IMR-90 (cell line): ENCODE measurements at places on chromosomes 3 and 15.

DNA sequence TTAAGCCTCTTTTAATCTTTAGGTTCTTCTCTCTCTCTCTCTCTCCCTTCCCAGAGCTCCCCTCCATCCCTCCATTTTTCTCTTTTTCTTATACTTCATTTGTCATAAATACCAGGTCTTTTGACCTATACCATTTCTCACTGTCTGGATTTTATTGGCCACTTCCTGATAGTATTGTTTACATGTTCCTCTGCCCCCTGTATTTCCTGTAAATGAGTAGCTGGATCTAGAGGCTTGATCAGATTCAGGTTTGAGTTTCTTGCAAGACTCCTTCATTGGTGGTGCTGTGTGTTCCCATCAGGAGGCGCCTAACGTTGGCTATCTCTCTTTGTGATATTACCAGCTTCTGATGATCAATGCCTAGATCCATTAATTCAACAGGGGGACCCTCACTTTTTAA, 42.2 kb downstream of the DAPK2 start:
- DNase-seq = no peak

- DNase-seq = no peak
Measured at GRCh38 chr3:23829242-23829934, 23.6 kb downstream of the UBE2E1 start.

DNA sequence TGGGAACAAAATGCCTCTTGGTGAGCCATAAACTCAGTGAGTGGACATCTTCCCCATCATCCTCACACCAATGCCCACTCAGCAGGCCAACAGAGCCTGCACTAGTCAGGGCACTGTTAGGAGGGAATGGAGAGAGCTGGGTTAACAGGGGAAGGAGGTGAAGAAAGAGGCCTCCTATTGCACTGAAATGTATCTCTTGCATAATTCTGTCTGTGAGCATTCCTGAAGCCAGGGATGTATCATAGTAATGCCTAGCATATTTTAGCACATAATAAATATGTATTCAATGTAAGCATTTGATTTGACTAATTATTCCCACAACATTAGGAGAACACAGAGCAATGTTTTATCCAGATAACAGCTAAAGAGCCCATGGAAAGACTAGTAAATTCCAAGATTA, 81.2 kb downstream of the ANO10 start:
- peak; percentile 58 for DNase-seq

DNA sequence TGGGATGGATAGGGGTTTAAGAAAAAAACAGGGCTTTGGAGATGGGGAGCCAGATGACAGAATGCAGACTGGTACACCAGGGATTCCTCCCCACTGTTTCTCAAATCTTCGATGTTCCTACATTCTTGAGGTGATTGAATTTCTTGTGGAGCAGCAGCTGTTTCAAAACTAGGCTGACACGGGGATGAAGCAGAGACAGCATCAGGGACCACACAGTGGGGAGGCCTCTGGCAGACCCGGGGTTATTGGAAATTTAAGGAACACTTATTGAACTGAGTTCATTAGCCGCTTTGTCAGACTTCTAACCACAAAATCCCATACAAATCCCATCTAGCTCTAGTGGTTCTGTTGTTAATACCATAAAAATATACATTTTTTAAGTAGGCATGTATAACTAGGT, 621.4 kb upstream of the GBE1 start:
- no peak for DNase-seq

- no peak for DNase-seq
Measured at GRCh38 chr3:42114130-42114725, 23.1 kb downstream of the TRAK1 start.

DNA sequence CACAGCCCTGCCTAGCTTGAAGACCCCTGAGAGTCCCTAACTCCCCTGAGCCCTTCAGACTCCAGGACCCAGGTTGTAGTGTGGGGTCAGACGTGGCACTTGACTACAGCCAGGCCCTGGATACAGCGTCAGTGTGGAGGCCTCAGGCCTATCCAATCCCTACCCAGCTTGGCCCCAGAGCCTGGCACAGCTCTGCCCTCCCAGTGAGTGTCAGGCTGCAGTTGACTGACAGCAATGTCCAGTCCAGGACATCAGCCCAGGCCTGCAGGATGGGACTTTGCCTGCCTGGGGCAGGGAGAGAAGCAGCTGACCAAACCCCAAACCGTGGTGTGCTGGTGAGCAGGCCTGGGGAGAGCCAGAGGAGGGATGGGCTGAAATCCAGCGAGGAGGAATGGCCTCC, 27.3 kb downstream of the KLF13 start:
- no peak for DNase-seq

GRCh38 chr3:66266551-66266950, 45.8 kb downstream of the SLC25A26 start:
- DNase-seq = peak; percentile 22

- no peak for DNase-seq
Measured at GRCh38 chr3:158105119-158105709, 1.0 kb downstream of the SHOX2 start.

DNA sequence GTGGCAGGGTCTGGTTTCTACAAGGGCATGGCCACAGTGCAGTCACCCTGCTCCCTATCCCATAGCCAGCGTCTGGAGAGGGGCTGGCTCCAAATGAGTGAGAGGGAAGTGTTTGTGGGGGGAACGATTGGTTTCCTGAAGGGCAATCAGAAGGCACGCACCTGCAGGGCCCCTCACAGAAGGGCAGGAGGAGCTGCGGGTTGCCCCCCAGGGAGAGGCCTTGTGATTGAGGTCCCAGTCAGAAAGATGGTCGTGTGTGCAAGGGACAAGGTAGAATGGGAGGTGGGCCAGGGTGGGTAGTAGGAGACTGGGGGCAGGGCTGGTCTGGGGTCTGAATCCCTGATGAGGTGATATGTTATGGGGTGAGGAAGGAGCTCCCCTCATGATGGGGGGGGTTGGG, 35.8 kb downstream of the LIMD1 start:
- DNase-seq = no peak

GRCh38 chr3:61903931-61904657, 342.7 kb downstream of the PTPRG start:
- peak; percentile 37 for DNase-seq

- peak; percentile 52 for DNase-seq
Measured at GRCh38 chr15:89361451-89362202, 27.0 kb upstream of the POLG start.
